ENCODE measurements at places on chromosomes 7 and 10. TPM values are rescaled to one million over a fixed set of nuclear protein-coding genes. Genes with fewer than 3 reads are reported as not detected.

Gene JCAD
- total RNA-seq = 7.1 TPM

Gene HYCC1
- total RNA-seq = 123 TPM

Gene CPEB3
- 0.85 TPM for total RNA-seq

Gene GSAP
- 2.9 TPM for total RNA-seq

Gene ANK3
- 93.2 TPM for total RNA-seq

Gene NKX1-2
- not detected for total RNA-seq
